AG08396 (cell line): ENCODE measurements at places on chromosomes 1 and 21.

GRCh38 chr1:78279051-78279450 lies 211.7 kb upstream of the PTGFR start:
- DNase-seq = peak; percentile 47

DNA sequence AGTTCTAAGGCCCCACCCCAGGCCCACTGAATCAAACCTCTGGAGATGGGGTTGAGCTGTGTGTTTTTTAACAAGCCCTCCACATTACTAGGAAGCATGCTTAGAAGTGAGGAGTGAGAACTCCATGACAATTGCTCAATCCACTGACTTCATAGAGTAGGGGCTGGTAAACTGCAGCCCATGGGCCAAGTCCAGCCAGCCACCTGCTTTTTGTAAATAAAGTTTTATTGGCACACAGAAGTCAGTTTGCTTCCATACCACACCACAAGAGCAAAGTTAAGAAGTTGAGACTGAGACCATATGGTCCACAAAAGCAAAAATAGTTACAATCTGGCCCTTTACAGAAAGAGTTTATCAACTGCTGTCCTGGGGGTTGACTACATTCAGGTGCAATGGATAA lies 309.2 kb downstream of the SETD4 start:
- no peak for DNase-seq

GRCh38 chr1:182595641-182596240 lies 6.7 kb upstream of the RNASEL start:
- DNase-seq = peak; percentile 77

GRCh38 chr1:99969260-99969728 lies 502 bp upstream of the SLC35A3 start:
- no peak for DNase-seq

- no peak for DNase-seq
These were observed 11.8 kb upstream of the SOD1 start for GRCh38 chr21:31647650-31648049.

- DNase-seq = no peak
These were observed 25.2 kb upstream of the DYRK1A start for GRCh38 chr21:37341254-37341960.

DNA sequence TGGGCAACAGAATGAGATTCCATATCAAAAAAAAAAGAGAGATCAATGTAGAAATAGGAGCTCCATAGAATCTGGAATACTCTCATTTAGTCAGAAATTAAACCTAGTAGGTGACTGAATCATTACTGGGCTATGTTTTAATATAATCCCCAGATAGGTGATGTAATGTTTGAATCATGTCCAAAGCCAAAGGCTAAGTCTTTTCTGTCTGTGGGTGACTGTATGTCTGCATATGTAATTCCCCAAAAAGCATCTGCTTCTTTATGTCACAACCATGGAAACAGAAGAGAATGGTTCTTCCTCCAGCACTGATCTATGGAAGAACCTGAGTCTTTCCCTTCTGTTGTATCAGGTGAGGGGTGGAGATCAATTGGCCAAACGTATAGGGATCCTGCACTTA lies 5.8 kb downstream of the LAMC2 start:
- peak; percentile 81 for DNase-seq

DNA sequence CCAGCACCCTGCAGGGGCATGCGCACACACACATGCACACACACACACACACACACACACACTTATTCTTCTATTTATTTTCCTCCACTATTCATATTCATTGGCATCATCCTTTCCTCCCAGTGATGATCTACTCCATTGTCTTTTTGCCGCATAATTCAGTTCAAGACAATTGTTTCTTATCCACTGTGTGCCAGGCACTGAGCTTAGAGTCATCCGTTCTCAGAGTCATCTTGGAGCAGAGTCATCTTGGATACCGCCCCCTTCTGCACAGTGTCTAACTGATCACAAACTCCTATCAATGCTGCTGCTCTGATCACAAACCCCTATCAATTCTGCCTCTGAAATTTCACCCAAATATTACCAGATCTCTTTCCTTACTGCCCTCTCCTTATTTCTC lies 102.8 kb upstream of the PROX1 start:
- DNase-seq = no peak

DNA sequence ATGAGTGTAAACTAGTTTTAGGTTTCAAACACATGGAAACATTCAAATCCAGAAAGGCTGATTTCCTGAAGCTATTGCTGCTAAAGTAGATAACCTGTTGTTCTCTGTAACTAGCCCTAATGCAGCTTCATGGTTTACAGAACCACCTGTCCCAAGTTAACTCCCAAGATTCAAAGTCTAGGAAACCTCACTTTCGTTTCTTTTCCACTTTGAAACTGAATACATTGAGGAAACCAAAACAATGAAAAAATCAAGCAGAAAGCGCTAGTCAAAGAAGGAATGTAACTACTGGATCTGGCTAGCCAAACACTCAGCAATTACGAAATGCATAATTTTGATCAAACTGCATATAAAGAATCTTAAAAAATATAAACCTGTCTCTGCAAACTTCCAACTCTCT lies 17.8 kb downstream of the SLC16A1 start:
- no peak for DNase-seq

DNA sequence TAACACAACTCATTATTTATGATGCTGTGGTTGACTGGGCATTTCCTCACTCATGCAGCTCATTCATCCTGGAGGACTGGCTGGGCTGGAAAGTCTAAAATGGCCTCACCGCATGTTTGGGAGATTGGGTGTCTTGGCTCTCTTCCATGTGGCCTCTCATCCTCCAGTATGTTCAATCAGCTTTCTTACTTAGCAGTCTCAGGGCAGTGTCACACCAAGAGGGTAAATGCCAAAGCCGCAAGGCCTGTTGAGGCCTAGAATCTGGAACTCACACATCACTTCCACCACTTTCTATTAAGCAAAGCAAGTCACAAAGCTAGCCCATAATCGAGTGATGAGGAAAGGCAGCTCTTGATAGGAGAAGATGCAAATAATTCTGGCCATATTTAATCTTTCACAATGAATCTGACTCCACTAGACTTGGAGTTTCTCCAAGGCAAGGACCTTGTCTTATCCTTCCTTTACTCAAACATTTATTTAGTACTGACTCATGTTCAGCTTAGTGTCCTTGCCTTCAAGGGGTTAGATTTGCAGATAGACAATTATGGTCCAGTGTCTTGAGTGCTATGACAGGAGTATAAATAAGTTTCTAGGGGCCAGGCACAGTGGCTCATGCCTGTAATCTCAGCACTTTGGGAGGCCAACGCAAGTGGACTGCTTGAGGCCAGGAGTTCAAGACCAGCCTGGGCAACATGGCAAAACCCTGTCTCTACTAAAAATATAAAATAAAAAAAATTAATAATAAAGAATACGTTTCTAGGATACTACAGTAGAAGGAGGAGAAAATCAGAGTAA lies 45.1 kb downstream of the TMEM53 start:
- DNase-seq = peak; percentile 80

GRCh38 chr1:44236490-44237272 lies 23.4 kb downstream of the DMAP1 start:
- no peak for DNase-seq

DNA sequence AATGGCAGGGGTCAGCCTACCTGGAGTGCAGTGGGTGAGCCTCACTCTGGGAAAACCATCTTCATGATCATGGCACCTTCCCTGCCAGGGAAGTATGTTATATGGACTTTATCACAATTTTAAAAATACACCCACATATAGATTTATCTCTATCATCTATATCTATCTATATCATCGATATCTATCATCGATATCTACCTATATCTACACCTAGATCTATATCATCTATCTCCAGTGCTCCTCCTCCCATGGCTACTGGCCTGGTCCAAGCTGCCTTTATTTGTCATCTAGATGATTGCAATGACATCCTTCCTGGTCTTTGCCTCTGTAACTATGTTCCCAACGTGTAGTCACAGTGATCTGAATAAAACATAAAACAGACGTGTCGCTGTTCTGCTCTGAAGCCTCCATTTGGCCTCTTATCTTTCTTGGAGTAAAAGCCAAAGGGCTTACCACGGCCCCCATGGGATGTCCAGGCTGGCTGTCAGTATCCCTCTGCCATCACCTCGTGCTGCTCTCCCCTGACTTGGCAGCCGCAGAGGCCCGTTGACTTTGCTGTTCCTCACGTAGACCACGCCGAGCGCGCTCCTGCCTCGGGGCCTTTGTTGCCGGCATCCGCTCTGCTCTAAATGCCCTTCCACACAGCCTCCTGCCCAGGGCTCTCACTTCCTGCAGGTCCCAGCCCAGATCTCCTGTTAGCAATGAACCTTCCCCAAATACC lies 20.6 kb upstream of the KIF26B start:
- no peak for DNase-seq

- peak; percentile 22 for DNase-seq
These were observed 164.4 kb downstream of the GIPC2 start for GRCh38 chr1:78210175-78210574.

DNA sequence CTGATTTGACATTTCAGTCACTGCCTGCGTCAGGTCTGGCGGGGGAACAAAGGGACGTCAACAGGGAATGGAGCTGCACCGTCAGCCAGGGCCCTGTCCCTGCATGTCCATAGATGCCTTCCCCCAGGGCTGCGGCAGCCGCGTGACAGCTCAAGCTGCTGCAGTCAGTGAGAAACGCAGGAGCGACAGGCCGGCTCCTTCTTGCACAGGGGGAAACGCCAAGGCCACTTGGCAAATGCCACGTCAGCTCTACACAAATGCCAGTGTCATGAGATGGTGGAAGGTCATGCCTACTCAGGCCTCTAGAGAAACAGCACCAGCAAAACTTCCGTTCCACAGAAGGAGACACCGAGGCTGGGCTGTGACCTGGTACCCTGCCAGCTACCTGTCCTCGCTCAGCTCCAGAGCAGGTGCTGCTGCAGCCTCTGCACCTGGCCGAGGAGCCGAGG lies 37.7 kb downstream of the SYF2 start:
- no peak for DNase-seq

DNA sequence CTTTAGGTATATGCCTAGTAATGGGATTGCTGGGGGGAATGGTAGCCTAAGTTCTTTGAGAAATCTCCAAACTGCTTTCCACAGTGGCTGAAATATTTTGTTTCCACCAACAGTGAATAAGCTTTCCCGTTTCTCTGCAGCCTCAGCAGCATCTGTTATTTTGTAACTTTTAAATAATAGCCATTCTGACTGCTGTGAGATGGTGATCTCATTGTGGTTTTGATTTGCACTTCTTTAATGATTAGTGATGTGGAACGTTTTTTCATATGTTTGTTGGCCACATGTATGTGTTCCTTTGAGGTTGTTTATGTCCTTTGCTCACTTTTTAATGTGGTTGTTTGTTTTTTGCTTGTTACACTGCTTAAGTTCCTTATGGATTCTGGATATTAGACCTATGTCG lies 237.4 kb downstream of the CENPF start:
- no peak for DNase-seq

GRCh38 chr1:21240706-21241105 lies 49.6 kb downstream of the ECE1 start:
- no peak for DNase-seq

DNA sequence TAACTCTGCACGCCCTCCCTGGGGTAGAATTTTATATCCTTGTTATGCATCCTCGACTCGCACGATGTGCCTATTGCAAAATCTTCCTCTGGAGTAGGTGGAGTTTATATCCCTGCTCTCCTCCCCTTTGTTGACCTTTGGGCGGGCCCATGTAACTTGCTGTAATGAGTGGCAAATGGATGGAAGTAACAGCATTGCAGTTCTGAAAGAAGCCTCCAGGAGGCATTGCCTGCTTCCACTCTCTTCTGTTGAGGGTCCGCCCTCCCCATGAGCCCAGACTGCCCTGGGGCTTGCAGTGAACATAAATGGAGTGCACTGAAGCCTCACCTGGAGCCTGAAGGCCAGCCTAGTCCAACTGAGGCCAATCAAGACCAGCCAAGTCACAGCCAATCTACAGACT lies 62.2 kb upstream of the GRIK3 start:
- DNase-seq = no peak

DNA sequence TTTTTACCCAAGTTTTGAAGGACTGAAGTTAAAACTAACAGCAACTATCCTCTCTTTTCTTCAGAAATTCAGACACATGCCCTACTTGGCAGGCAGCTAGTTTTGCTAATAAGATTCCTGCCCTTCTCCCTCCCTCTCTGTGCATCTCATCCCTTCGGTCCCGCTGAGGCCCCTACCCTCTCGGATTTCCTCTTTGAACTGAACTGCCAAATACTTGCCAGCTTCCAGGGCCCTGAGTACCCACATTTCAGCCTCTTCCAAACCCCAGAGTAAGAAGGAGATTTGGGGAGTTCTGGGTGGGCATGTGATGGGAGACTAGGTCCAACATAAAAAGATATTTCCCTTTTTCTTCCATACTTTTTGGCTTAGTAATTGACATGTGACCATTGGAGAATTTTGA lies 116.5 kb upstream of the JUN start:
- no peak for DNase-seq

- DNase-seq = no peak
These were observed 27.2 kb downstream of the SYT6 start for GRCh38 chr1:114126261-114127095.

GRCh38 chr21:28781602-28782276 lies 210.9 kb downstream of the LTN1 start:
- DNase-seq = peak; percentile 13

GRCh38 chr1:68231627-68232288 lies 565 bp downstream of the WLS start:
- DNase-seq = peak; percentile 84

DNA sequence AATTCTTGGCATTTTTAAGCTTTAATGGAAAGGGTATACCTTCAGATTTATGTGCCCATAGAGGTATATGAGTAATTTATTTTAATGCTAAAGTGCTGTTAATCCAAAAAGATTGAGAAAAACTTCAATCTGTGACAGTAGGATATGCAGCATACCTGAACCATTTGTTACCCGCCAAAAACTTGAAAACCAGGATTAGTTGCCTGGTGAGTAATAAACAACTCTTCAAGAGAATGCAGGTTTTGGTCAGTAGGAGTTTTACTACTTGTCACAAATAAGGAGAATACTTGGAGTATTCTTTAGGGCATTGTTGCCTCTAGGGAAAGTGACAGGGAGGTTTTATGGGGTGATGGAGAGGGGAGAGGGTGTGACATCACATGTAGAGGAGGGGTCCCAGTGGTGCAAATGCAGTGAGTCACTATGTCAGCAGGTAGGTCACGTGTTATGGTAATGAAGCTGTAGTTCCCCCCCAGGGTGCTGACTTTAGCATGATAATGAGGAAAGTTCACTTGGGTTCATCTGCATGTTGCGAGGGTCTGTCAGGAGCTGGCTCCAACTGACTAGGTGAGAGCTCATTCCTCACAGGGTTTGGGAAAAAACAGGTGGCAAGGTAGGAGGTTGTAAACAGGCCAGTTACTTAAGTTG lies 23.1 kb downstream of the USP25 start:
- no peak for DNase-seq

DNA sequence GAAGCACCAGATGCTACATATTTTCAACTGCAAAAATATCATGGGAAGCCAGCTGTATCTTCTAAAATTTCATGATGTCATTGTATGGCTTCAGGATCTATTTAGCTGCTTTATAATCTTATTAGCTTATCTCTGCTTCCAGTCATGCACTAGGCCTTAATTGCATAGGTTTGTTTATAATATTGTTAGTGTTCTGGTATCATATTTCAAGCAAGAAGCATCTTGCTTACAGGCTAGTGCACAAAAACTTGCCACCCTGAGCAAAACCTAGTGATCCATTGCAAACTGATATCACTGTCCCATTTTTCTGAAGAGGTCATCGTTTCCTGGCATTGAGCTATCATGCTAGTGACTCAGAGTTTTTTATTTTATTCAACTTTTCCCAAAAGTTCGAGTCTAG lies 15.7 kb upstream of the NRIP1 start:
- DNase-seq = no peak
